ENCODE measurements at places on chromosomes 11 and 22.

GRCh38 chr11:35487532-35488078 lies 37.8 kb downstream of the PAMR1 start:
- DNase-seq: no peak

DNA sequence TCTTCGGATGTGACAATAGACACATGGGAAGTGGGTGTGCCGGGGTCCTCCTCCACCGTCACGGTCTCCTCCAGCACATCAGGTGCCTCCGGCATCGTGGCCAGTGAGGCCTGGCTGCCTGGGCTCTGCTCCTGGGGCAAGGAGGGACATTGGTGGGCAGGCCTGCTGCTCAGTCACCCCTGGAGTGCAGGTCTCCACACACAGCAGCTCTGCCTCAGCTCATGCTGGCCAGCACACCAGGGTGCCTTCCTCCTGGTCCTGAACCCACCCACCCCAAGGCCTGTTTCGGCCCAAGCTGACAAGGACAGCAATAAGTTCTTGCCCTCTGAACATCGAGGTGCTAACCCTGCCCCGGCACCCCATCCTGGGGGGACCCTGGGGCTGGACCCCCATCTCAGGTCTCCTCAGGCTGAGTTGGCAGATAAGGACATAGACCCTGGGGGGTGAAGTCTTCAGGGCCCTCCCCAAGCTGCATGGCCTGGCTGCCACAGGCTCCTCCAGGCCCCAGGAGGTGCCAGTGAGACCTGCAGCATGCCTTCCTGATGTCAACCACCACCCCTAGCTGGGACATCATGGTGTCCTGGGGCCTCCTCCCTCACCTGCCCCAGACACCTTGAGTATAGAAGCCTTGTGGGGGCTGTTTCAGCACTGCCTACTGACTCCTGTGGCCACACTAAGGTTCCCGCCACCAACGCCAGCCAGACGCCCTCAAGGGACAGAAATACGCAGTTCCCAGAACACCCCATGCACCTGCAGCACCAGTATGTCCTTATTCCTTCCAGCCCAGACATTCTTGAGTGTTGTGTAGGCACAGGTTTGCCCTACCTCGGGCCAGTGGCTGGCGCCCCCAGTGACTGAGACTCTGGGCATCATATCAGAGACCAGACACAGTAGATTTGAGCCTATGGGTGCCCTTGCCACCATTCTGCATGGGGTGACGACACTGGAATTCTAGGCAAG lies 34.4 kb downstream of the ARVCF start:
- DNase-seq: no peak

- DNase-seq: peak; percentile 44
Measured at GRCh38 chr11:121367001-121367843, 74.7 kb downstream of the SC5D start.

- no peak for DNase-seq
Measured at GRCh38 chr22:37887584-37888378, 18.3 kb upstream of the MICALL1 start.

DNA sequence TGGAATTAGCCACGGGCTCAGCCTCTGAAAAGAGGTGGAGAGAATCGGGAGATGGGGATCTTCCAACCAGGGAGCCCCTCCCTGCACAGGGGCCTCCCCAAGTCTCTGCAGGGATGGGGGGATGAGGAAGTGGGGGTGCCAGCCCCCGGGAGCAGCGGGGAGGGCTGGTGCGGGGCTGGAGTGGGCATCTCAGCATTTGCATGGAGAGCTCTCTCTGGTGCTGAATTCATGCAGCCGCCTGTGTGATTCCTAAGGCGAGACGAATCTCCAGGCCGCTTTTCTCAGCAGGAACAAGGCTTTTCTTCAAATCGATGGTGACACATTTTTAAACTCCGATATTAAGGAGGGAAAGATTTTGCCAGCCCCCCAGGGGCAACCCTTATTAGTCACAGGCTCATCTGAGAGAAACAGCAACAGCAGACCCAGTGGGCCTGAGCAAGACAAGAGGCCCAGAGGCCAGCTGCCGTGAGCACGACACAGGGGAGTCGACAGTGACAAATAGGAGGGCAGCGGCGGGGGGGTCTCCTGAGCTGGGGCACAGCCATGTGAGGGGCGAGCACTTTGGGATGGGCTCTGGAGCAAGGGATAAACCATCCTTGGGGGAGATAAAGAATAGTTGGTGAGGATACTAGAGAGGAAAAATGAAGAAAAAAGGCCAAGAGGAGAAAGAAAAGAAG lies 29.0 kb downstream of the MACROD1 start:
- no peak for DNase-seq

- DNase-seq: peak; percentile 4
Measured at GRCh38 chr11:121341609-121342008, 49.0 kb downstream of the SC5D start.

GRCh38 chr22:44892803-44893730 lies 116.7 kb downstream of the PHF21B start:
- DNase-seq: no peak

- no peak for DNase-seq
Measured at GRCh38 chr11:19934828-19935259, 222.2 kb downstream of the NAV2 start.

DNA sequence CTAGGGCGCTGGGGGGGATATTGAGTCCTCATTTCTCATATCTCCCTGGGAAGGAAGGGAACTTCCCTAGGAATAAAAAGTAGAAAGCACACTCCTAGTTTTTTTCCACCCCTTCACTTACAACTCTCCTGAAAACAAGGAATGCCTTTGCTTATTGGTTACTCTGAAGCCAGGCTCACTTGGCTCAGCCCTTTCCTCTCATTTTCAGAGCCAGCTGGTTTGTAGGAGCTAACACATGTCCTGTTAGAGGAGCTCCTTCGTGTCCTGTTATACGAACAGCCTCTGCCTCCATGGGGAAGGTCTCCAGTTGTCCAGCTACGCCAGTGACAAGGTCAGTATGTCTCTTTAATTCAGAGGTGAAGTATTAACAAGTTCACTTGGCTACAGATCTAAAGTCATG lies 17.6 kb downstream of the ALKBH8 start:
- DNase-seq: no peak

GRCh38 chr11:93822359-93822758 lies 28.1 kb downstream of the VSTM5 start:
- DNase-seq: no peak

GRCh38 chr11:81197396-81197795 lies 1536.3 kb downstream of the FAM181B start:
- DNase-seq: no peak

- no peak for DNase-seq
Measured at GRCh38 chr11:12430954-12431595, 53.7 kb downstream of the PARVA start.

DNA sequence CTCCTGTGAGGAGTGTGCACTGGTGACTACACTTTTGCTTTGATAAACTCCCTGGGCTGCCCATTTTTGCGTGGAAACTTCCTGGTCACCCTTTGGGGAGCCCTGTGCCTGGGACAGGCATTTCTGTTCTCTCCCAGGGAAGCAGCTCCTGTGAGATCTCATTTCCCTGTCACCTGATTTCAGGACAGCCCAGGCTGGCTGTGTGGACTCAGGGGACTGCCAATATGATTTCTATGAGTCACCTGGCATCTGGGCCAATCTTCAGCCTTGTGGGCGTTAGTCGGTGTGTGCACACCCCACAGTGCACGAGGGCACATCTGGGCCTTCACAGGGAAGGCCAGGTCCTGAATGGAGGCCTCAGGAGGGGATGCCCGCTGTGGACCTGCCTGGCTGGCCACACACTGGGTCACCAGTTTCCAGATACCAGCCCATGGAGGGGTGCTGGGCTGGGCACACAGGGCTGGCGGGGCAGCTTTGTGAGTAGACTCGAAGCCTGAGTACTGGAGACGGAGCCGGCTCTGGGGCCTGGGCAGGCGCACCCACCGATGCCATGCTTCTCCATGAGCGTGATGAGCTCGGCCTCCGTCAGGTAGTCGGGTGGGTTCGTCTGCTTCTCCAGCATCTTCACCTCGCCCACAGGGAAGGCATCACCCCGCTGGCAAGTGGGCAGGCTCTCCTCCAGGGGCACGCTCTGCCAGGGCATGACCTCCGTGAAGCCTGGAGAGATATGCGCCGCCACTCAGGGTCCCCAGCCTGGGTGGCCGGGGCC lies 9.4 kb upstream of the PPM1F start:
- DNase-seq: no peak

DNA sequence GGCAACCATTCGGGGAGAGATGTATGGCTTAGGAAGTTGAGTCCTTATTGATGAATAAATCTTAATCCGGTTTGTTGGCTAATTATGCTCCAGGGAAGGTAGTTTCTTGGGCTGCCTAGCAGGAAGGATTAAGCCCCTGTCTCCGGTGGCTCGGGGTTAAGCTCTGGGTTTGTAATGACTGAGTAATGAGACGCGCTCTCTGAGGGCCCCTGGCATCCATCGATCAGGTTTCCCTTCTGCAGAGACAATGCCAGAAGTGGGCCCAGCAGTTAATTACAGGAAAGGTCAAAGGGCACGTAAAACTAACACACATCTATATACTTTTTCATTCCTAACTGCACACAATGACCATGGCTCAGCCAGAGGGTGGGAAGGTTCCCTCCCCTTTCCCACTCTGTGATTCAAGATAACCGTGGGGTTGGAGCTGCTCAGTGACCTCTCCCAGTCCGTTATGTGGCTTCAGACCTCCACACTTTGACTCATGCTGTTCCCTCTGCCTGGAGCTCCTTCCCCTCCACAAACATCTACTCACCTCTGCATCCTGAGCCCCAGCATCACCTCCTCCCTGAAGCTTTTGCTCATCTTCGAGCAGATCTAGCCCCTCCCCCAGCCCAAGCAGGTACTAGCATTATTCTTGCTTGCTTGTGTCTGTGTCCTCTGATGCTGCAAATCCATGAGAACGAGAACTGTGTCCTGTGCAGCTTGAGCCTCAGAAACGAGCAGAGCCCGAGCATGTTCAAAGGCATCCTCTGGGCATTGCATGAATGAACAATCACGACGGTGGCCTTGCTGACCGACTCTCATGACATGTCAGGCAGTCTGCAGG lies 16.6 kb downstream of the SCUBE1 start:
- DNase-seq: no peak

DNA sequence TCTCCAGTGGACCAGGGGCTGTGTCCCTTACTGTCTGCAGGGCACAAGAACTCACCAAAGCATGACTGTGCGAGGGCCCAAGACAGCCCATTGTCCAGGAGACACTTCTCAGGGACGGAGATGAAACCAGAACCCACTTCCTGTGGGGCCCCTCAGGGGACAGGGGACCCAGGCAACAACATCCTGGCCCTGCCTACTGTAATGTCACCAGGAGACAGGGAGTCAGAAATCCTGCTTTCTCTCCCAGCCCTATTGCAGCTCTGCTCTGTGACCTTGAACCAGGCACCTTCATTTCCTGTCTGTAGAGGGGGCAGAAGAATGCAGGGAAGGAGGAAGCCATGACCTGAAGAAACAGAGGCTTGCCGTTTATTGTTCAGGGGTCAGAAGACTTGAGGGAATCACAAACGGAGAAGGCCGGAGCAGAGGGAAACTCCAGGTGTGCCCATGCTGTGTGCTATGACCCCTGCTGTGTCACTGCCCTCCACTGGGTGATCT lies 98.0 kb downstream of the NAT10 start:
- DNase-seq: no peak

- no peak for DNase-seq
Measured at GRCh38 chr11:96284917-96285316, 58.1 kb downstream of the MAML2 start.

DNA sequence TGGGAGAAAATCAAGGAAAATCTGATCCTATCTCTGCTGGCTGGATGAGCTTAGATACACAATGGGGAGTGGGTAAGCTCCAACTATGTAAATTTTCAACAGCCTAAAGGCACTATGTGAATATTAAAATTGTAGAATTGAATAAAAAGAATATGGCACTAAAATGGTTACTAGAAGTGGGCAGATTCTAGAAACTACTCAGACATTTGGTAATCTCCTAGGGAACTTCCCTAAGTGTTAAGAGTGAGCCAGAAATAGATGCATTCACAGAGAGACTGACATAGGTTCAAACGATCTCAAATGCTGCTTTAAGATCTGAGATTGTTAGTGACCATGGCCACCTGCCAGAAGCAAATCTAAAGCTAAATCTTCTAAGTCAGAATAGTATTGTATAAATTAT lies 4.3 kb upstream of the OR52E1 start:
- no peak for DNase-seq

GRCh38 chr11:72081821-72082453 lies 1.3 kb downstream of the LRRC51 start:
- no peak for DNase-seq

DNA sequence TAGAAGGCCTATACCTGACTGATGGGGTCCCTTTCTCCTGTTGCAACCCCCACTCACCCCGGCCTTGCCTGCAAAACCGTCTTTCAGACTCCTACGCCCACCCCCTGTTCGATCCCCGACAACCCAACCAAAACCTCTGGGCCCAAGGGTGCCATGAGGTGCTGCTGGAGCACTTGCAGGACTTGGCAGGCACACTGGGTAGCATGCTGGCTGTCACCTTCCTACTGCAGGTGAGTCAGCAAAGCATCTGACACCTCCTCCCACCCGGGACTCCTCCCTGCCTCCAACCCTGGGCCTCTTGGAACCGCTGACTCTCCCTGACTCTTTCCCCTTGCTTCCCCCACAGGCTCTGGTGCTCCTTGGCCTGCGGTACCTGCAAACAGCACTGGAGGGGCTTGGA lies 1.2 kb downstream of the ROM1 start:
- peak; percentile 47 for DNase-seq

- DNase-seq: no peak
Measured at GRCh38 chr22:39466228-39467006, 9.6 kb downstream of the MGAT3 start.

- no peak for DNase-seq
Measured at GRCh38 chr22:45587638-45588505, 83.8 kb upstream of the ATXN10 start.

DNA sequence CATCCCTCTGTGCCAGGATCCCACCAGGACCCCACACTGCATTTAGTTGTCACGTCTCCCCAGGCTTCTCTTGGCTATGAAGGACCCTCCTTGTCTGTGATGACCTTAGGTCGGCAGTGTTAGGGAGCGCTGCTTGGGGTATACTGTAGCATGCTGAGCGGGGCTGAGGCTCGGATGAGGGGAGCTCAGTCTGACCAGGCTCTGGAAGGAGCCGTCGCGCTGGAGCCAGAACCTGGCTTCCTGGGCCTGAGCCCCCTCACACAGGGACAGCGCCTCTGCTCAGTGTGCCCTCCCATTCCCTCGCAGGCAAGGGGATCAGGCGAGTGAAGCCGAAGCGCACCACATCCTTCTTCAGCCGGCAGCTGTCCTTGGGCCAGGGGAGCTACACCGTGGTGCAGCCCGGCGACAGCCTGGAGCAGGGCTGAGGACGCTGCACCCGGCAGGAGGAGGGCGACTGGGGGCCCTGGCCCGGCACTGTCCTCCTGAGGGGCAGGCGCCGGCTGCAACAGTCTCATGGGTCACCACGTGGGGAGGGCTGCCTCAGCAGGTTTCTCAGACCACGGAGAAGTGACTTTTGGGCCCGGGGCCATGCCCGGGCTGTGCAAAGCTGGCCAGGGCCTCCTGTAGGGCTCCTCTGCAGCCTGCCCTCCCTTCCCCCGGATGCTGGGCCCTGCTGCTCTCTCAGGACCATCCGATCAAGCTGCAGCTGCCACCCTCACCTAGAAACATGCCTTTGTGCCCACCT lies 11.5 kb upstream of the NEAT1 start:
- DNase-seq: no peak
